Lower lobe of right lung (tissue), 2 donors: ENCODE measurements at places on chromosomes 7 and 10. TPM values are rescaled to one million over a fixed set of nuclear protein-coding genes. Genes with fewer than 3 reads are reported as not detected.

GLUD1 gene
- 125 TPM for total RNA-seq

CCL24 gene
- 4.1 TPM for total RNA-seq

PDAP1 gene
- total RNA-seq, result 61.6 TPM

BHLHA15 gene
- total RNA-seq, result 1.2 TPM

ANKRD61 gene
- not detected for total RNA-seq

ETV1 gene
- 89.0 TPM for total RNA-seq

ANKRD26 gene
- 7.5 TPM for total RNA-seq

GTF2IRD1 gene
- 16.3 TPM for total RNA-seq

PRPS1L1 gene
- not detected for total RNA-seq

GIMAP1 gene
- total RNA-seq, result 18.8 TPM
